ENCODE measurements at places on chromosomes 12 and 14. TPM values are rescaled to one million over a fixed set of nuclear protein-coding genes. Genes with fewer than 3 reads are reported as not detected.

GRCh38 chr12:29844667-29845066 is 60.9 kb upstream of the TMTC1 start:
- no peak for DNase-seq

DNA sequence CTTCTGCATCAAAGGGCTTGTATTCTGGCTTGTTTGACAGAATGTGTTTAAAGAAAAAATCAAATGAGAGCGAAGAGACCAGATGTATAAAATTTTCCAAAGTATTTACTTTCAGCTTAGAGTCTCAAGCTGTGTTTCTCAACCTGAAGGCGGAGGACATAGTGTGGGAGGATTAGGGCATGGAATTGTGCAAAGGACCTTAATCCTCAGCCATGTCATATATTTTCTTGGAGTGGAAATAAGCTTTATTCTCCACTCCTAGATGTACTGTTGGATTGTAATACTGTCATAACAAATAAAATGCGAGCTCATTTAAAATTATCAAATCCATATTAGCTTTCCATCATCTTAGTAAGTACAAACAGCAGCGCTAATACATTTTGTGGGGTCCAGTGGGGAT is 154.0 kb downstream of the PAH start:
- no peak for DNase-seq

DNA sequence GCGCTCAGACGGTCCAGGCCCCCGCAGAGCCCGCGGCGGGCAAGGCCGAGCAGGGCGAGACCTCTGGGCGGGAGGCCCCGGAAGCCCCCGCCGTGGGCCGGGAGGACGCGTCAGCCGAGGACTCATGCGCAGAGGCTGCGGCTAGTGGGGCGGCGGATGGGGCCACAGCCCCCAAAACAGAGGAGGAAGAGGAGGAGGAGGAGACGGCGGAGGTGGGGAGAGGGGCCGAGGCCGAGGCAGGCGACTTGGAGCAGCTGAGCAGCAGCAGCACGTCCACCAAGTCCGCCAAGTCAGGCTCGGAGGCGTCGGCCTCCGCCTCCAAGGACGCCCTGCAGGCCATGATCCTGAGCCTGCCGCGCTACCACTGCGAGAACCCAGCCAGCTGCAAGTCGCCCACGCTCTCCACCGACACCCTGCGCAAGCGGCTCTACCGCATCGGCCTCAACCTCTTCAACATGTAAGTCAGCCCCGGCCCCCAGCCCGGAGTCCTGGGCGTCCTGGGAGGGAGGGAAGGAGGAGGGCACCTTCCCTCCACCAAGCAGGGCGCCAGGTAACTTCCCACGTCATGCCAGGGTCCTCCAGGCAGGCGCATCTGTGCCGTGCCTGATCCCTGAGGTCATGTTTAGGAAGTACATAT is 72.4 kb downstream of the IQSEC3 start:
- no peak for DNase-seq

DIP2B gene
- total RNA-seq: 77.0 TPM

DNA sequence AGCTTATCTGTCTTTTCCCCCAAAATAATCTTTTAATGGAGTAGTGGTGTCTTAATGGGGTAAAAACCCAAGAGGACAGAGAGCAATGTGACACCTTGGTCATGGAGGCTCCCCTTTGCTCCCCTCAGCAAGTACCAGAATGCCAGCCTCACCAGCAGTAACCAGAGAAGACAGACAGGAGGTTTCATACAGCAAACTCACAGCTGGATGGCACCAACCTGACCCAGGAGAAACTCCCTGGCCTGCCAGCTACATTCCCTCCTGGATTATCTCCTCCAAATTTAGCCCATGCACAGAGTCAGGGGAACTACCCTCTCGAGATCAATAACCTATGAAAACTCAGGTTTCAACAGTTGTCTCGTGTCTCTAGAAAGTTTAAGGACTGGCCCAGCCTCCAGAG is 15.9 kb downstream of the BHLHE41 start:
- no peak for DNase-seq

DNA sequence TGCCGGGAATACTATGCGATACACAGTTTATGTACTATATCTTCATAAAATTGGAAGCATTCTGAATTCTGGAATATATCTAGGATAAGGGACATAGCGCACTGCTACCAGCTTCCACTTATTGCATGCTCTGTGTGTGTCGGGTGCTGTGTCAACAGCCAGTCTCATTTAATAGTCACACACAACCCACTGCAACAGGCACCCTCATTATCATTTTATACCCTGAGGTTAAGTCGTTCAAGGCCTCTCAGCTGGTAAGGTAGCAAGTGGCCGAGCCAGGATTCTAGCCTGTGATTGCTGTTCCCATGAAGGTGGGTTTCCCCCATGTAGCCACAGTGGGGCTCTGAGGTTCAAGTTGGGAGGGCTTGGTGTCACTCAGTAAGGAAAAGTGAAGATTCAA is 7.0 kb downstream of the PPP1R1A start:
- DNase-seq: no peak

LMNTD1 gene
- 1.1 TPM for total RNA-seq

COPS7A gene
- 22.6 TPM for total RNA-seq
